ENCODE measurements at places on chromosomes 16 and 17.

GRCh38 chr16:28865722-28866453 lies 2.2 kb downstream of the SH2B1 start:
- DNase-seq: no peak

- DNase-seq: peak; percentile 72
These were observed 46.7 kb downstream of the C17orf67 start for GRCh38 chr17:56786989-56787482.

DNA sequence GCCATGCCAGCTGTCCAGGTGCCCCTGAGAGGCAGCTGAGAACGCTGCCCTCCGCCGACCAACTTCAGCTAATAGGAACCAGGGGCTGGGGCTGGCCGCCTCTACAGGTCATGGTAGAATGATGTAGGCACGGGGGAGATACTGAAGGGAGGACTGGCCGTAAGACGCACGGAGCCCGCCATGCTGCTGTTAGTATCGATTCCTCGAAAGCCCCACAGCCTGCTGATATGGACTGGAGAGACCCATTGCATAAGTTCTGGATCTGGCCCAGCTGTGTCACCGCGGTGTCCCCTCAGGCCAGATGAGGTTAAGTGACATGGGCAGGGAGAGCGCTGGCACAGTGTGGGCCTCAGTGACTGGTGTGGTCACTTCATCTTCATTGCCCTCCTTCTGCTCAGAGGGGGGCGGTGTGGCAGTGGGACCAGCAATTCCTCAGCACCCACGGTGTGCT lies 75.6 kb downstream of the AMFR start:
- no peak for DNase-seq

DNA sequence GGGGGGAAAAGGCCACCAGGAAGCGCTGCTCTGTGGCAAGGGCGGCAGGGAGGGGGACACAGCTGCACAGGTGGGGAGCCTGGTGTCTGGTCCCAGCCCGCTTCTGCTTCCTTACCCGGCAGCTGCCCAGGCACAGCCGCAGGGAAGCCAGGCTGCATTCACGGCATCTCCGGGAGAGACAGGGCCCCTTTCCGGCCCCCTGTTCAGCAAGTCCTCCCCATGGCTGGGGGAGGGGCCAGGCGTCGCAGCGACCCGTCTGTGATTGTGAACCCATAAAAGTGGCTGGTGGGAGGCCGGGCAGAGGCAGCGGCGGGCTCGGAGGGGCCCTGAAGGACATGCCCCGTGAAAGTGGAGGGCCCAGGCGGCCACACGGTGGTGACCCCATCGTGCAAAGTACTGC lies 28.7 kb downstream of the SOX8 start:
- DNase-seq: no peak

DNA sequence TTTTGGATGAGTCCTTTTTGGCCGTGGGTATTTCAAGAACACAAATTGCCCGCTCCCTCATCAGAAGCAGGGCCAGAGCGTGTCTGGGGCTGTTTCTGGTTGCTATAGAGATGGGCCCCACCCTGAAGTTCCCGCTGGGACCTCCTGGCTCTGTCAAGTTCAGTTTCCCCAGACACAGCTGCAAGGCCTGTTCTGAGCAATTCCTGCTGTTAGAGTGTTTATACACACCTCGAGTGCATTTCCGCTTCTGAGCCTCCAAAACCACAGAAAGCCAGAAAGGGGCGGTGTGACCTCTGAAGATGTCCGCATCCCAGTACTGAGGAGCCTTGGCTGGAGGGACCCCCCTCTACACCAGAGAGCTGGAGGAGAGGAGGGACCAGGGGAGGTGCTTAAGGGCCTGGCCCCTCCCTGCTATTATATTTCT lies 9.3 kb upstream of the WBP2 start:
- peak; percentile 76 for DNase-seq
